NCI-H1048 (cell line): ENCODE measurements at places on chromosomes 1 and 21.

GRCh38 chr1:164953815-164954214, 394.8 kb downstream of the PBX1 start:
- no peak for DNase-seq

GRCh38 chr1:60847391-60847790, 235.0 kb upstream of the NFIA start:
- no peak for DNase-seq

DNA sequence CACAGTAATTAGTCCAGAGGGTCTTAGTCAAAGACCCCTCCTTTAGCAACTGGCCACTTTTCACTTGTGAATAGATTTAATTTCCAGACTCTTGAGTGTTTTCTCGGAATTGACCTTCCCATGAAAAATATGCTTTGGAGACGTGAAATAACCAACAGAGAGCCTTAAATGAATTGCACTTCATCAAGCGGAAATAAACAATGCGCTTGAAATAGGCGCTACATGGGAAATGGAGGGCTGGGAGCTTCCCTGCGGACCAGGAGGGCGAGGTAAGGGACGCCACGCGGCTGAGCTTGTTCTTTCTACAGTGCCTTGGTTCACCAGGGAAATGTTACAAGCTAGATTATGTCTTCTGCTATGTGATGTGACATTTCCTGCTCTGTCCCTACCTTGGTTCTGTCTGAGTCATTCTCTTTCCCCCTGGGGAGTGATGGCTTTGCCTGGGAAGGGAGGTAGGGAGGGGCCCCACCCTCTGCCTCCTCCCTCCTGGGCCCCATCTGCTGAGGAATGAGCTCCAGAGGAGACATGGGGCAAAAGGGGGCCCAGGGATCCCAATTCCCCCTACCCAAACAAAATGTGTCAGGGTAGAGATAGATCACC, 619.3 kb downstream of the PTPRU start:
- no peak for DNase-seq

- DNase-seq = no peak
Observed at GRCh38 chr1:180928331-180929230, 15.9 kb downstream of the KIAA1614 start.

DNA sequence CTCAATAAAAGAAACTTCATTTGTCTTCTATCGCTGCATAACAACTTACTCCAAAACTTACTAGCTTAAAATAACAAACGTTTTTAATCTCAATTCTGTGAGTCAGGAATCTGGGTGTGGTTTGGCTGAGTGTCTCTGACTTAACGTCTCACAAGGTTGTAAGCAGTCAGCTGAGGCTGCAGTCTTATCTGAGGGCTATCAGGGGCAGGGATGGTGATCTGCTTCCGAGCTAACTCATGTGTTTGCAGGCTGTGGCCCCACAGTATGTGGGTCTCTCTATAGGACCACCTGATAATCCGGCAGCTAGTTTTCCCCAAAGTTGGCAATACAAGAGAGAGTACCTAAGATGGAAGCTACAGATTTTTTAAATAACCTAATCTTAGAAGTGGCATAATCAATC, 234.2 kb upstream of the FGGY start:
- DNase-seq = no peak

DNA sequence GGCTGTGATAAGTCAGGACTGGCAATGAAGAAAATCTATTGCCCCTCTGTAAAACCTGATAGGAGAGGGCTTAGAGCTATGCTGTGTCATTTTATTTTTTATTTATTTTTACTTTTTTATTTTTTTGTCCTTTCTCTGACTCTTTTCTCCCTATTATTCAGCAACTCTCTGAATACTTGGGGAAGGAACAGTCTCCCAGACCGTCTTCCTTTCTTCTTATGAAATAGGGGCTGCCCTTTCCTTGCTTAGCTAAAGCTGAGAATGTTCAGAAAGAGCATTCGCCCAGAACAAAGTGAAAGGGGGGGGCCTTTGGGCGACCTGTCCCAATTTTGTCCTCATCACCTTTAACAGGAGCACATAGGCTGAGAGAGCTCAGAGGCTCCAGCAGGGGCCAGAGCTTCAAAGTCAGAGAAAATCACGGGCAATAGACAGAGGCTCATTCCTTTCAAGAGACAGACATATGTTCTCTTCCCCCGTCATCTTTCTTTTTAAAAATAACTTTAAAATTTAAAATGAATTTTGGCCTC, 80.9 kb downstream of the RNF220 start:
- DNase-seq = no peak

DNA sequence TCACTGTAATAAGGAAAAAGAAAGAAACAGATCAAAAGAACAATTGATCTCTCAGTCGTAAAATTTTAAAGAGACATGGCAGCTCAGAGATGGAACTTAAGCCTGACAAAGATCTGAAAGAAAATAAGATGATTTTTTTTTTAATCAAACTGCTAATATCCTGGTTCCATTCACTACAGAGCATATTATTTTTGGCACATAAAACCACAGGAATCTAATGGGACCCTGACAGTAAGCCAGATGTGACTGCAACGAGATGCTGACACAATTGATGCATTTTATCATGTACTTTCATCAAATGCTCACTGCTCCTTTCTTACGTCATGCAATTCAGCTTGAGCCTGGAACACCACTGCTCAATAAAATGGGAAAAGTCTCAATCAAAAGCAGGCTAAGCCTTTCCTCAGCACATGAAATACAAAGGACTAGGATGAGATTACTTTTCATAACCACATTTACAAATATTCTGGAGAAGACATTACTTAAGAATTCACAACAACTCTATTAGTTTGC, 16.6 kb downstream of the GPATCH2 start:
- DNase-seq = no peak

DNA sequence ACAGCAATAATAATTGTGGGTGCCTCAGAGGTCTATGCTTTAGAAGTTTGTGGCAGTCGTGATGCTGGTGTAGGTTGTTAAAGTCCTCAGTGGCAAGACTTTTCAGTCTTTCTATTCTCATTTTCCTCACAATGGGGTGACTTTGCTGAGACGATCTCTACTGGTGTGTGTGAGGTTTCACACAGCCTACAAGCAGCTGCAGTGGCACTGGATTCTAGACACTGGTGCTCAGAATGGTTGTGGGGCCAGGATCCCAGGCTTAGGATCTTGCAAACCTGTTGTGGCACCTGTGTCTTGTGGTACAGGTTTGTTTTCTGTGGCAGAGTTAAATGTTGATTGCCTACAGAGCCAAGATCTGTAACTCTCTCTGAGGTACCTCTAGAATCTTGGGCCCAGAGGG, 581.2 kb downstream of the PTPRC start:
- DNase-seq = no peak

DNA sequence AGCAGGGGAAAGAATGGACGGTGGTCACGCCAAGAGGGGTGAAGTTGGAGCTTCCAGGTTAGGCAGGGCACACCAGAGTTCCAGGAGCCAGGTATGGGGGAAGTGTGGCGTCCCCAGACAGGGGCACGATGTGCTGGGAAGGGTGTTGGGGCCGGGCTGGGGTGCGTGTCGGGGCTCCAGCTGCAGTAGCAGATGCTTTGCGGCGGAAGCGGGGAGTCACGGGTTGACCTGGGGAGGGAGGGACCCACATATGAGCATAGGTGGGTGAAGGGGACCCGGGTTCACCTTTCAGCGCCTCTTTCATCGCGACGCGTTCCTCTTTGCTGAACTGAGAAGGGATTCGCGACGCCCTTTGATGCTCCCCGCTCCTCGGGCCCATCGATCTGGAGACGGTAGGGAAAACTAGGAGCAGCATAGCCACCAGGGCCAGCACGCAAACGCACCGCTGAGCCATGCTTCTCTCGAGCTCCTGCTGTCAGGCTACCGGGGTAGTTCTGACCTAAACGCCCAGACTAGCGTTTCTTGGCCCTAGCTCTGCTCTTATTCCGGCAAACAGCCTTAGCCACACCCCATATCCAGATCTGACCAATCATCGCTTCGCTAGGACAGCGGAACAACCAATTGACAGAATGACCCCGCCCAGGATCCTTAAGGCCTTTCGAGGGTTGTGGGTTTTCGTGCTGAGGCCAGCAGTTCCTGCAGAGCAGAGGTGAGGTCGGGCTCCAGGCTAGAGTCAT, at the start of gene PM20D1:
PM20D1 (minus strand) TSS at position 514 of the 737 bp plus-strand sequence; CDS start at position 454, 60 bp downstream.
- no peak for DNase-seq

DNA sequence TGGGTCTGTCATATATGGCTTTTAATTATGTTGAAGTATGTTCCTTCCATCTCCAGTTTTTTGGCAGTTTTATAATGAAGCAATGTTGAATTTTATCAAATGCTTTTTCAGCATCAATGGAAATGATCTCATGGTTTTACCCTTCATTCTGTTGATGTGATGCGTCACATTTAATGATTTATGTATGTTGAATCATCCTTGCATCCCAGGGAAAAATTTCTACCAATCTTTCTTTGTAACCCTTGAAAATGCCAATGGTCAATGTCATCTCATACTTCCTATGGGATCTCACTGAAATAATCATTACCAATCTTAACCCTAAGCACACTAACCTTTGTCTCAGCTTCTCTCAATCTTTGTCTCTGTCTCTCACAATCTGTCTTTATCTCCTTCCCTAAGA, 1004.0 kb downstream of the KCNT2 start:
- no peak for DNase-seq

DNA sequence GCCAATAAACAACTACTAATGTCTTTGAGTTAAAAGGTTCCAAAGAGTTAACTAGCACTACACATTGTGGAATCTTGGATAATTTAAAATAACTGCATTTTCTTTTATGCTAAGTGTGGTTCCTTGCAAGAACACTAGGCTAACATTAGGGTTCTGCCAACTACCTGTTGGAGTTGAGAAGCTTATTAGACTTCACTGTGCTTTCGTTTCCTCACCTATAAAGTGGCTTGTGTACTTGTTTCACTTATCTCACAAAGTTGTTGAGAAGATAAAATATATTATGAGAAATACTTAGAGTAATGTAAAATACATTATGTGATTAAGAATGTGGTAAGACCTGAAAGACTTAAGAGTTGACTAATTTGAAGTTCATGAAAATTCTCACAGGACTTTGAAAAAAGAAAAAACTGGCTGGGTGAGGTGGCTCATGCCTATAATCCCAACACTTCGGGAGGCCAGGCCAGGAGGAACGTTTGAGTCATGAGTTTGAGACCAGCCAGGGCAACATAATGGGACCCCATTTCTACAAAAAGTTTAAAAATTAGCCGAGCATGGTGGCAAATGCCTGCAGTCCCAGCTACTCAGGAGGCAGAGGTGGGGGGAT, 5.6 kb upstream of the RRAGC start:
- DNase-seq = no peak

DNA sequence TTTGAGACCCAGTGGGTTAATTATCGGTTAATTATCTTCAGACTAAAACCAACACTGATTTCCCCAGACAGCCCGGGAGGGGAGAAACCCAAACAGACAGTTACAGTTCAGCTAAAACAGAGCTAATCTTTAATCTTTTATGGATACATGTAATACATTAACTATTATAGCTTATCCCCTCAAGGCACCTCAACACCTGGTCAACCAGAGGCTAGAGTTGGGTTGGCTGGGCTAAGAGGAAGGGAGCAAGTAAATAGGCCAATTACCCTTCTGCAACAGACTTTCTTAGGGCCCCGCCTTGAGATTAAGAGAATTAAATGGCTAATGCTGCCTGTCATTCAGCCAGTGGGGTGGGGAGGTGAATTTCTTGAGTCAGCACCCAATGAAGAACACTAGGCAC, 6.6 kb upstream of the MED18 start:
- no peak for DNase-seq

DNA sequence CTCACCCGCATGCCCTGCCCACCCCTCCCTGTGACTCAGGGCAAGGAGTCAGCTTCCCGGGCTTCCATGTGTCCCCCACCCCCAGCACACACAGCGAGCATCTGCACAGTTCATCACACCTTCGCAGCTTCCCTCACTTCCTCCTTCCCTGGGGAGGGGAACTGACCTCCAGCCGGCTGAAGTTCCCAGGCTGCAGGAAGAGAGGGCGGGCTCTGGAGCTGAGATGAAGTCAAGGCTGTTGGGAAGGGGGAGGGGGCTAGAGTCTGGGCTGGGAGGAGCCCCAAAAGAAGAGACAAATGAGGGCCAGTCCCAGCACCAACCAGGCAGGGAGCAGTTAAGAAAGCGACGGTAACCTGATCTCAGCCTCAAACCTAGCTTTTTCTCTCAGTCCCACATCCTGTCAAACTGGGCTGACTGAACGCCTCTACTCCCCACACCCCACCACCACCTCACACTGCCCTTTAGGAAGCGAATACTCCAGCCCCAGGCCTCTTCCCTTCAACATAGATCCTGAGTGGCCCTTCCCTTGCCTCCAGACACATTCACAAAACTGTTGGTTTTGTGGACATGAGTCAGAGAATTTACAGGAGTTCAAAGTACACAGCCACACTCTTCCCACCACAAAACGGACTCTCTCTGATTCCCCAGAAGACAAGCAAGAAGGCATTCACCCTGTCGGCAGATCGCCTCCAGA, 1.8 kb downstream of the RHOC start:
- peak; percentile 88 for DNase-seq

GRCh38 chr1:219639876-219640577, 27.1 kb upstream of the ZC3H11B start:
- DNase-seq = no peak

DNA sequence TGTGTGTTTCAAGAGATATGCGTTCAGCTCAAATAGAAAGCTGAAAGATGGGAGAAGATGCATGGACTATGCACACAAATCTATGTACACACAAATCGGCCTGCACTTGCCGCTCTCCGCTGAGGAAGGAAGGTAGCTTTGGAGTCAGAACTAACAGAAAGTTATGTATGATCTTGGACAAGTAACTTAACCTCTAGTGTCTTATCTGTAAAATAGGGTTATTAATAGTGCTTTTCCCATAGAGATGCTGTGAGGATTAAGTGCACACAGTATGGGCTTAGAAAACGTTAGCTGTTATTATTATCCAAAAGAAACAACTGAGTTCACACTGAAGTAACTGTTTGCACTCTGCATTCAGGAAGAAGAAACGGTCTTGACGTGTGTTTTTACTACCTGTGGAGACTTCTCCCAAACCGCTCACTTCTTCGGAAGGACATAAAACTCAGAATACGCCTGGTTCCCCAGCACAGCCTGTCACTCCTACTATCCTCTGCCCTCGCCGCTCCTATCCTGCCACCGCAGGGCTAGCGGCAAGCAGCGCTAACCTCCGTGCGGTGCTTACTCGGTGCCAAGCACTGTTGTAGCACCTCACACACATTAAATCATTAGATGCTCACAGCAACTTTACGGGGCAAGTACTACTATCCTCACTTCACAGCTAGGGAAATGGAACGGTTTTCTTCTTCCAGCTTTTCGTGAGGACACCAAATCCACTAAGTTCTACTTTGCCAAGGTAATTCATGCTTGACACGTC, 1.3 kb downstream of the TGFBR3 start:
- no peak for DNase-seq

- no peak for DNase-seq
Observed at GRCh38 chr1:76501586-76502219, 365.6 kb upstream of the ST6GALNAC5 start.

GRCh38 chr1:182175361-182175931, 113.9 kb upstream of the ZNF648 start:
- no peak for DNase-seq

- DNase-seq = no peak
Observed at GRCh38 chr1:246527402-246528088, 20.5 kb upstream of the SMYD3 start.

- no peak for DNase-seq
Observed at GRCh38 chr1:165900576-165901380, 73.4 kb downstream of the UCK2 start.

- DNase-seq = peak; percentile 63
Observed at GRCh38 chr1:27348861-27349783, 7.3 kb downstream of the SYTL1 start.
